ENCODE measurements at places on chromosomes 6 and 20. TPM values are rescaled to one million over a fixed set of nuclear protein-coding genes. Genes with fewer than 3 reads are reported as not detected.
A peak's percentile ranks its signal among the peaks of the same experiment; 100 is the strongest.

Gene PLAGL2
- 4.6 TPM for total RNA-seq

DNA sequence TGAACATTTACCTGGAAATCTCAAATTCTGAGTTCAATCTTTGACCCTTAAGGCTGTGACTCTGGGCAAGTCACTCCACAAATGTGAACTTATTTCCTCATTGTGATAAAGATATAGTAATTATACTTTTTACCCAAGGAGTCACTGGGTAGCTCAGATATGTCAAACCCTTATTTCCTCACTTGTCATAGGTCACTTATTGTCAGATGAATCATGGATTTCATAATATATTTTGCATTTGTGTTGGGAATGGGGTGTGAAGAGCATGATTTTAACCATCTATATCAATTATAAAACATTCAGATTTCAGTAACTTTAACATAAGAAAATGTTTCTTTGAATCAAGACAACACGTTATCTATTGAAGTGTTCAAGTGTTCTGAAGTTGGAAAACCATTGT is 3.7 kb upstream of the CARMIL1 start:
- no peak for DNase-seq

DNA sequence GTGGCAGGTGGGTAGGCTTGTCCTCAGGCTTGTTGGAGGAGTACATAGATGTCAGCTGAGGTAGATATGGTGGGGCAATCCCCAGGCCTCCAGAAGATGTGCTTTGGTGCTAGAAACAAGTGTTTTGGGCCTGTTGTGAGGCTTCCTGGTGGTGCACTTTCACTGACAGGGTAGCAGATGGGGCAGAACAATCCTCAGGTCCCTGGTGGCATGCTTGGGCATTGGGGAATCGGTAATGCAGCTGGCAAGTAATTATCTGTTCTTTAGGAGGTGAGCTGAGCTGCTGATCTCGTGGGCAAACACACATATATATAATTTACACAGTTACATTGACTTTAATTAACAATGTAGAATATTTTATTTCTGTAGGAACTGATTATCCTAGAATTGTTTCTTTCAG is 458.7 kb downstream of the BMP2 start:
- DNase-seq, result no peak

DNA sequence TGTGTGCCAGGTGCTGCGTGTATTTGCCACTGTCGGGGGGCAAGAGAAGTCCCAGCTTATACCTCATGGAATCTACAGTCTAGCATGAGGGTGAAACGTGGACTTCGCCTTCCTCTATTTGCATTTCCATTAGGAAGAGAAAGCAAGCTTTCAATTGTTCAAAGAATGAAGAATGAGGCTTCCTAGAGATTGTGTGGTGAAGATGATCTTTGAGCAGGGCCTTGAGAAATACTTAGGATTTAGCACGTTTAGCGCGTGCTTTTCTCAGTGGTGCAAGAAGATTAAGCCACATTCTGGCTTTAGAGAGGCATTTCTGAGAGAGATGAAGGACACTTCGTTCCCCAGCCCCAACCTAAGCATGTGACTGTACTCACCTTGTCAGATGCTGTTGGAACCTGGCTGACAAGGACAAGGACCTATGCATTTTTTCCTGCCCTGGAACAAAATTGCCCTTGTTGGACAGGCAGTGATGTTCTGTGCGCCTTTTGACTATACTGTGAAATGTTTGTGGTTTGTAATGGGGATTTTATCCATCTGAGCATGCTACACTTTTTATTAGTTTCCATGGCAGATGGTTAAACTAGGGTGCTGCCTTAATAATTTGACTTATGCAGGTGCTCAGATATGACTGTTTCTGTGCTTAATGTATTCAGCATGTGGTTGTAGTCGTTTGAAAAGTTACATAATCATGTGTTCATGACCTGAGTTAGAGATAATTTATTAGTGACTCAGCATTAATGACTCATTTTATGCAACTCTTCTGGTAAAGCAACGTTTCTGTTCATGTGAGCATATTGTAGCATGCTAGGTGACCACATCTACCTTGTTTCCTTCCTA is 10.7 kb downstream of the TULP4 start:
- DNase-seq, result no peak

DNA sequence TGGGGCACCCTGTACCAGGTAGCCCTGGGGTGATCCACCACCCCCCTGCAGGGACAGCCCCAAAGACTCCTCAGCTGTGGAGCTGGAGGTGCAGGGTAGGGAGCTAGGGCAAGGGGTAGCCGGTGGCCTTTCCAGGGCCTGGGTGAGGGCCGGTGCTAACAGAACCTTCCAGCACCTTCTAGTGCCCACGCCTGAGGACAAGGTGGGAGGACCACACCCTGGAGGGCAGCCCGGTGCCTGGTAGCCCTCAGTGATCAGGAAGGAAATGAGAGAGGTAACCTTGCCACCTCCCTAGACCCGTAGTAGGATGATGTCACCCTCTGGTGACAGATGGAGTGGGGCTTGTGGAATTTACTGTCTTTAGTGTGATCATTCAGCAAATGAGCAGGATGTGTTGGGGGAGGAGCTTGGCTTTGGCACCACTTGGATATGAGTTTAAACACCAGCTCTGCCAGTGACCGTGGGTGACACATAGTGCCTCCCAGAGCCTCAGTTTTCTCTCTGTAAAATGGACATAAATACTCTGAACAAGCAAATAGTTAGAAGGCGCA is 187.7 kb downstream of the NFATC2 start:
- peak; percentile 94 for DNase-seq

- DNase-seq, result no peak
These were observed 744.3 kb upstream of the DEFB115 start for GRCh38 chr20:30513050-30513628.

DNA sequence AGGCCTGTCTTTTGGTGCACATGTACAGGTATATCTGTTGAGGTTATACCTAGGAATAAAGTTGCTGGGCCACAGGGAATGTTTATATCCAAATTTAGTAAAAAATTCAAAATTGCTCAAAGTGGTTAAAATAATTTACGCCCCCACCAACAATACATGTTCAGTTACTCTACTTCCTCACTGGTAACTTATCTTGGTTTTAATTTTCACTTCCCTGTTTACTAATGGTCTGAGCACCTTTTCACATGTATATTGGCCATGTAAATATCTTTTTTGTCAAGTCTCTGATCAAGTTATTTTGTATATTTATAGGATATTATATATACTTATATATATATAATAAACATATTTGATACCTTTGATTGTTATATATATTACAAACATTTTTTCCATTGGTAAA is 9.7 kb downstream of the PDE7B start:
- no peak for DNase-seq

DNA sequence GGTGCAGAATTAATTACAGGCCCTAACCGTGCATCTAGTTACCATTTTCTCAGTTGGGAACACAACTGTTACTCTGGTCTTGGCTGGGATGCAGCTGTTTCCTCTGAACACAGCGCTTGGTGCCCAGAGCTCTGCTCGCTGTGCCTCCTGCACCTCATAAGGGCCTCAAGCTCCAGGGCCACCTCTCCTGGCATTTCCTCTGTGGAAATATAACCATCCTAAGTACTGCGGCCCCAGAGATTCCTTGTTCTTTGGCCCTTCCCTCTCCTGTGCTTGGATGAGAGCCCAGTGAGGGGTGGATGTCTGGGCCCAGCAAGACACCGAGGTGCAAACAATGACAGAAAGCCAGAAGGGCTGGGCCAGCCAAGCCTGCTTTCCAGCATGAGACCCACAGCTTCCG is 169.9 kb upstream of the CST7 start:
- DNase-seq, result no peak

Gene BYSL
- total RNA-seq, result 42.4 TPM

DNA sequence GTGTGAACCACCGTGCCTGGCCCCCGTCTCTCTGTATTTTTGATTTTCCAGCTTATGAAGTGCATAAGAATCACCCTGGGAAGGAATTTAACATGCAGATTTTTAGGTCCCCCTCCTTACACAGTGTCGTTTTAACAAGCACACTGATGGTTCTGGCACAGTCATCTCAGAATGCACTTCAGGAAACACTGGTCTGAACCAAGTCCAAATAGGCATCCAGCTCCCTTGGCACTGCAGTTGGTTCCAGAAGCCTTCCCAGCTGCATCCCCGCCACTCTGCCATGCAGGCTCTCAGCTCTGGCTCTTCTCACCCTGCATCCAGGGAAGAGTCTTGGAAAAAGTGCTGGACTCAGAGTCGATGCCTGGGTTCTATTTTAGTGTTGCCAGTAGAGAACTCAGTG is 20.1 kb downstream of the RIPOR2 start:
- DNase-seq, result no peak

- no peak for DNase-seq
These were observed 44.9 kb upstream of the BCAS1 start for GRCh38 chr20:54115172-54115854.

Gene TNFAIP3
- total RNA-seq, result 12.6 TPM

Gene TSPO2
- not detected for total RNA-seq

GRCh38 chr6:56668158-56668557 is 25.5 kb upstream of the DST start:
- DNase-seq, result no peak

DNA sequence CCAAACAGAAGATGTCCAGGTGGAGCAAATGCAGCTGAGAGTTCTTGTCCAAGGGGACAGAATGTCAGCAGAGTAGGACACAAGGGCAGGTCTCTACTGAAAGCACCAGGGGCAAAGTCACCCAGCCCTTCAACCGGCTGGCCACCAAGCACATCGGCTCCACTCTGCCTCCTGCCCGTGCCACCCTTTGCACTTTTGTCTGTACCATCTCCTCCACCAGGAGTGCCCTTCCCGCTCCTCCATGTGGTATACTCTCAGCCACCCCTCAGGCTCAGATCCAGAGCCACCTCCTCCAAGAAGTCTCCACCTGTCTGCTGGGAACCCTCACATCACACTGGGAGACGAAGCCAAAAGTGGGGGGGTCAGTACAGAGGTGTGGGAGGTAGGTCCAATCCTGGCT is 4.1 kb upstream of the HSPA12B start:
- no peak for DNase-seq

- DNase-seq, result no peak
These were observed 28.4 kb downstream of the LHFPL5 start for GRCh38 chr6:35833536-35833935.

GRCh38 chr6:17856306-17856705 is 131.1 kb downstream of the KIF13A start:
- DNase-seq, result no peak

GRCh38 chr6:40196135-40196518 is 261.9 kb upstream of the MOCS1 start:
- DNase-seq, result no peak

- no peak for DNase-seq
These were observed 201.5 kb upstream of the ZNF217 start for GRCh38 chr20:53795170-53795569.

GRCh38 chr20:59364611-59365010 is 64.2 kb downstream of the EDN3 start:
- no peak for DNase-seq

All from Daoy (cell line).